ENCODE measurements at places on chromosomes 12 and 14. TPM values are rescaled to one million over a fixed set of nuclear protein-coding genes. Genes with fewer than 3 reads are reported as not detected.

DNA sequence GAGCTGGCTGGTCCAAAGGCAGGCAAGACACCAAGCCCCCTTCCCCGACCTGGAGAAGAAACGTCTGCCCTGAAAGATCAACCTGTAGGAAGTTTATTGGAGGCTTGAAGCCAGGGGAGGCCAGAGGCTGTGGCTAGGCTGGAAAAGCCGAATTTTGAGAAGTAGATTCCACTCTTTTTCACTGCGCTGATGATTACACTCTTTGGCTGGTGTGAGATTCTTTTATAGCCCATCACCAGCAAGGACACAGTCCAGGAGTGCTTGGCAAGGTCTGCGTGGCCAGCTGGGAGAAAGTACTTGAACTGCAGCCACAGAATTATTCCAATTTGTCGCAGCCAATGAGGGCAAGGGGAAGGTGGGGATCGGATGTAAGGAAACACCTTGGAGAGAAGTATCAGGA is 45.0 kb downstream of the SYNE3 start:
- no peak for DNase-seq

Gene POTEG
- not detected for total RNA-seq

DNA sequence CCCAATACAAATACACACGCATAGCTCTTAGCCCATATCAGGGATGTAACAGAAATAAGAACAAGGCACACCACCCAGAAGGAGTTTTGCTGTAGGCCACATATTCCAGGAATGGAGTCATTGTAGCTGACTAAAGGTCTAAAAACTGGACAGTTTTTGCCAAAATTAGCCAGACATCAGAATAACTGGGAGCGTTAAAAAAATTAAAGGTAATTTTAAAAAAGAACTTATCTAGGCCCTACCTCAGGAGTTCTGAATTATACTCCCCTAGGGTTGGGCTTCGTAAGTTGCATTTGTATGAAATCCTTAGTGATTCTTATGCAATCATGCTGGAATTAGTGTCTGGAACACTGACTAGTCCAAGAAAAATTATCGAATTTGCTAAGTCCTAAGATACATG is 987.7 kb downstream of the GALC start:
- no peak for DNase-seq

DNA sequence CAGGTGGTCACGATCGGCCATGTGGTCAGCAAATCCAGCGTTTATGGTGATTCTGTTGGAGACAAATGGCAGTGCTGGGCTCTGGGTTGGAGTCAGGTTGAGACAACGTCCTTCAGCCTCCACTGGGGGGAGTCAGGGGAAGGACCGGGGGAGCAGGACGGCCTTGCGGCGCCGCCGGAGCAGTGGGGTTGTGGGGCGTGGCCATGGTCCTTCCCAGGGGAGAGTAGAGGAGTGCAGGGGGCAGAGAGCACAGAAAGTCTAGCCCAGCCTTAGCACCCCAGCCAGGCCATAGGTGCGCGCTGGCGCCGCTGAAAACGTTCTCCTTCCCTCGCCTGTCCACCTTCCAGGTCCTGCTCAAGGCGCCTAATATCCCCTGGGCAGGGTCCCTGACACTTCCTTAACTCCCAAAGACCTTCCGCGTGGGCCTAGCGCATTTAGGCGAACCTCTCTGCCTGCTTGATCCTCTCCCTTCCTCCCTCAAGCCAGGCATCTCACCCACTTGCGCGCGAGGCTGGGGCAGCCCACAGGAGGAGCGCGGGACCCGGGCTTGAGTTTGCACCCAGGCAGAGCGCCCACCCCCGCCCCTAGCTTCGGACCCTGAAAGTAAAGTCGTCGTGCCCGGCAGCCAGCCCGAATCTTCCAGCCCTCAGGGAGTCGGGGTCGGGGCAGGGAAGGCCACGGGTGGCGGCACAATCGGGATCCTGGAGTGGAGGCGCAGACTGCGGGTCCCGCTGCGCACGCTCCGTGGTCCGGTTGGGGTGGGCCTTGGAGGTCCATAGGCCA is 3.1 kb upstream of the KIF26A start:
- DNase-seq: peak; percentile 55

Gene NPFF
- total RNA-seq: not detected

Gene ADAMTS20
- total RNA-seq: 2.0 TPM

GRCh38 chr12:59890896-59891579 is 295.2 kb downstream of the SLC16A7 start:
- no peak for DNase-seq

Gene TAS2R13
- 1.0 TPM for total RNA-seq

Measured in neural crest cell (in vitro differentiated cells).